ENCODE measurements at places on chromosomes 4 and X. TPM values are rescaled to one million over a fixed set of nuclear protein-coding genes. Genes with fewer than 3 reads are reported as not detected.
A peak's percentile ranks its signal among the peaks of the same experiment; 100 is the strongest.

DNA sequence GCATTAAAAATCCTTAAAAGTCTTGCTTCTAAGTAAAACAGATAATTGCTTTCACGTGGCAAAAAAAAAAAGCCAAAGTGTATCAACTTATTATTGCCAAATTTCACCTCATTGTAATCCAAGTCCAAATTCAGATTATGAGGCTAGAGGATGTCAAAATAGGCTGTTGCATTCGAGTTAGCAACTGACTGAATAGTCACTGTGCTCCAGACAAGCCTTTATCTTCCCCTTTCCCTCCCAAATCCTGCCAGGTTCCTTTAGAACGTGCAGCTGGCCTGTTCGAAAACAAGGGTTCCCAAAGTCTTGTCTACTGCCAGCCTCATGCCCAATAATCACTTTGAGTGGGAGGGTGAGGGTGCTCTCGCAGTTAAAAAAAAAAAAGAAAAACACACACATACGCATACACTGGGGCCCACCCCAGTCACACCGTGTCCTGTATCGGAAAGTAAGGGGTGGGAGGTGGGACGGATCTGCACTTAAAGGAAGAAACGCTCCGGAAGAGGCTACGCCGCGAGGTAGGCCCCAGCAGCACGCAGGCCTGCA is 603 bp downstream of the MAD2L1 start:
- no peak for DNase-seq

DNA sequence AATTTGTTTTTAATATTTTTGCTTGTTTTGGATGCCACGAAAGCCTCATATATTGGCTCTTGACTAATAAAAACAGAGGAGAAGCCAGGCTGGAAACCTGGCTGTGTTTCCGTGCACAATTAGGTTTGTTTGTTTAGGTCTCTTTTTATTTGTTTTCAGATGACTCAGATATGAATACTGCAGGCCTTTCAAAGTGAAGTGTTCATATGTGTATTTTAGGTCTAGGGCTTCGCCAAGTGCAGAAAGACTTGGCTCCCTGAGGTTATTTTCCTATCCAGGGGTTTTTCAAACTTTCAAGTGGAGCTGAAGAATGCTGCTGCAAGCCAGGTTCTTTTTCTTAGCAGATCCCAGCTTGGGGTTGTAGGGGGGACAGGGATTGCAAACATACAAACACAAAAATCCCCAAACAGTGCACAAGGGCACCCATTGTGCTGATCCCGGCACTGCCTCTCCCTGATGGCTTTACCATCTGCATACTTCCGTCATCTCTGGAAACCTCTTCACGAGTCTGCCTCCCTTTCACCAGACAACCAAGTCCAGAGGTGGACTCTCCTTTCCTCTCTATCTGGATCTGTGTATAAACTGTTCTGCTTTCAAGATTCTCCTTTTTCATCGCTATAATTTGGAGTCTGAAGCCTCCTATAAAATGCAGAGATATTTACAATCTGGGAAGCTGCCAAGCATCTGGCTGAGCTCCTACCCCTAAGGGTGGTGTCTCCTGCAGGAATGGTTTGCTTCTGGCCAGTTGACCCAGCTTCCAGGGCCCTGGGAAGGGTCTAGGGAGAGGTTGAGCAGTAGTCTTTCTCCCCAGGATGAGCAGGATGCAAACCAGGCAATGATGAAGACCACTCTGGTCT is 108.6 kb downstream of the SMIM20 start:
- peak; percentile 74 for DNase-seq

DNA sequence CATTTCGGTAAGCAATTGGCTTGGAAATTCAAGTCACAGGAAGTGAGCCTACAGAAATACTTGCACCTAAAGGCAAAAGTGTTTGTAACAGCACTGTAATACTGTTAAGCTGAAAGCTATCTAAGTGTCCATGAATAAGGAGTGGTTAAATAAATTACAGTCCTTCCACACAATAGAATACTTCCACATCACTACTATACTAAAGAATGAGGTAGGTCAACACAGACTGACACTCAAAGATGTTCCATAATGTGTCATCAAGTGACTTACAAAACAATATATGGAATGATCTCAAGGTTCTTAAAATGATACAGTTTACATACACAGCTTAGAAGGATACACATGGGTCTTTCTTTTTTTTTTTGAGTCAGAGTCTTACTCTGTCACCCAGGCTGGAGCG is 27.0 kb downstream of the SLC10A6 start:
- DNase-seq, result no peak

S100G gene
- not detected for polyA plus RNA-seq

TMSB15C gene
- polyA plus RNA-seq, result 0.33 TPM

TEX13D gene
- 0.46 TPM for polyA plus RNA-seq

RNF212 gene
- 3.5 TPM for polyA plus RNA-seq

ADH1C gene
- polyA plus RNA-seq, result 150 TPM
